ENCODE measurements at places on chromosomes 2 and 18. TPM values are rescaled to one million over a fixed set of nuclear protein-coding genes. Genes with fewer than 3 reads are reported as not detected.

DNA sequence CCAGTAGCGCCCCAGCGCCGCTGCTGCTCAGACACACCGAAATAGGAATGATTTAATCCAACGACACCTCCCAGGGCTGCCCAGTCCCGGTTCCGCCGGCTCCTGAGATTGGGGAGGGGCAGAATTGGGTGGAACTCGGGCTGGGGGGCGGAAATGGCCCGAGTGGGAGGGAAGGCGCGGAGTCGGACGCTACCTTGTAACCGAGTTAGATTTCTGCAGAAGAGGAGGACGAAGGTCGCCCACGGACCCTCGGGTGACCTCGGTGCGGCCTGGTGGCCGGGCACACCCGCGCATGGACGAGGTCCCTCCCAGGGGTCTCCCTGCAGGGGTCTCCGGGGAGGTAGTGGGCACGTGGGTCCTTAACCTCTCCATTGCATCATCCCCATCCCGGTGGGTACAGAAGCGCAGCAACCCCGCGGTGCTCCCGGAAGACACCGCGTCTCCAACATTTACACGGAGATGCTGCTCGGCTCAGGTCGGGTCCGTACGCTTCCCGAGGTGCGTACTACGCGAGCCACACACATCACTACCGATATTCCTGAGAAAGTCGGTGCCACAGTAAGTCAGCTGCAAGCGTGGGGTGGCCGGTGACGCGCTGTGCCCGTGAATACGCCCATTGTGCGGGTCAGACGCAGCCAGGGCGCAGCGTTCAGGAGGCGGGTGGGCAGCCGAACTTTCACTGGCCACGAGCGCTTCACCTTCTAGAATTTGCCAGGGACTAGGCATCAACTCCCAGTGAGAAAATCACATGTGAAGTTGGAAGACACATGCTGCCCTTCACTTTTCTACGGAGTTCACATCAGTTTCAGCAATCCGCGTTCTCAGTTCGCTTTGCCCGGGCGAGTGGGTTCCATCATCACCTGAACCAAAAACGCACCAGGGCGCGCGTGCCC, 3.0 kb downstream of the ZNF516 start:
- DNase-seq, result peak; percentile 70

GRCh38 chr2:159609811-159610549, 6.4 kb downstream of the BAZ2B start:
- DNase-seq, result no peak

GRCh38 chr2:123303731-123304130, 721.4 kb upstream of the CNTNAP5 start:
- no peak for DNase-seq

DNA sequence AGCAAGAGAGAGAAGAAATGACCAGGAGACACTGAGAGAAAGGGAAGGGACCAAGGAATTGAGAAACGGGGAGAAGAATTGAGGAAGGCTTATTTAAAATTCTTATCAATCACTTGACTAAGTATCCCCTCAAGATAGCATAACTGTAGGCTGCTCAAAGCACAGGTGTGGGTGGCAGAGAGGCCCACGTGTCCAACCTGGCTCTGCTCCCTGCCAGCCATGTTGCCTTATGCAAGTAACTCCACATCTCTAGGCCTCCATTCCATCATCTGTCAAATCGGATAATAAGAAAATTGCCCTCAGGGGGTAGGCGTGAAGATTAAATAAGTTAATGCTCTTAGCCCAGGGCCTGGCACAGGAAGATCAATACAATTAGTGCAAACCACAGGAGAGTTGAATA, 7.4 kb upstream of the NPAS2 start:
- no peak for DNase-seq

- DNase-seq, result no peak
These were observed 66.2 kb downstream of the RTP5 start for GRCh38 chr2:241935774-241936173.

DNA sequence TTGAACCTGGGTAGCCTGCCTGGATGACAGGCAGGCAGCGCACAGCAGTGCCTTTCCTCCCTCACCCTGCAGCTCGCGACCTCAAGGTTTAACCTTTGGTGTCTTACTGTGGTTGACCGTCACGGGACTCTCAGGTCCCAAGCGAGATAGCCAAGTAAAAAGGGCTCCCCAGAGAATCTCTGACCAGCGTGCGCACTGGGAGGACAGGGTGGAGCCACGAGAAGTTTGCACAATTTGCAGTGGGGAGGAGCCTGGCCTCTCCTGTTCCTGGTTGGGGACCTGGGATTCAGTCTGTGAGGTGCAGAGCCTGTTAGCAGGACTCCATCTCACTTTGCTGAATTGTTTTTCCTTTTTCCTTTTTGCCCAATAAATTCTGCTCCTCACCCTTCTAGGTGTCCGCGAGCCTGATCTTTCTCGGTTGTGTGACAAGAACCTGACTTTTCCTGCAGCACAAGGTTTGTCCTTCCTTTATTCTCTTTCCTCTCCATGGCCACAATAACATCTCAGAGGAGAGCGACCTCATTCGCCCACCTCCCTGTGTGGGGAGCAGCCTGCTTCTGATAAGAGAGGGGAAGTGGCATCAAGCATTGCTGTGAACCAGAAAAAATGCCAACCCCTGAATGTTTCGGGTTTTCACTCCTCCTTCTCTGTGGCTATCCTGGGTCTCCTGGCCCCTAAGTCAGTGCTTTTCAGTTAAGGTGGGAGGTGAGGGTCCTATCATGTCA, 36.2 kb downstream of the POU3F3 start:
- DNase-seq, result no peak

TUBA3E gene
- total RNA-seq, result not detected

HRH4 gene
- not detected for total RNA-seq

POTEI gene
- 0.60 TPM for total RNA-seq

All from ovary (tissue), 10 donors.